ENCODE measurements at places on chromosomes 1 and 21.

GRCh38 chr1:189804352-189804751 is 673.3 kb downstream of the BRINP3 start:
- H3K27me3 ChIP-seq = no peaks in the 10 kb centered on the region
- H3K36me3 ChIP-seq = no peaks in the 10 kb centered on the region
- H3K4me1 ChIP-seq = no peaks in the 10 kb centered on the region
- H3K27ac ChIP-seq = no peak overlapping the region
- no peak for DNase-seq

GRCh38 chr1:165162671-165163241 is 193.8 kb downstream of the LMX1A start:
- no peaks in the 10 kb centered on the region for H3K4me1 ChIP-seq
- no peaks in the 10 kb centered on the region for H3K36me3 ChIP-seq
- peak; percentile 63 for DNase-seq
- H3K27ac ChIP-seq = no peak overlapping the region
- no peaks in the 10 kb centered on the region for H3K27me3 ChIP-seq

GRCh38 chr1:47618222-47618720 is 180.4 kb downstream of the FOXD2 start:
- DNase-seq = no peak
- no peaks in the 10 kb centered on the region for H3K4me1 ChIP-seq
- H3K27me3 ChIP-seq = no peaks in the 10 kb centered on the region

DNA sequence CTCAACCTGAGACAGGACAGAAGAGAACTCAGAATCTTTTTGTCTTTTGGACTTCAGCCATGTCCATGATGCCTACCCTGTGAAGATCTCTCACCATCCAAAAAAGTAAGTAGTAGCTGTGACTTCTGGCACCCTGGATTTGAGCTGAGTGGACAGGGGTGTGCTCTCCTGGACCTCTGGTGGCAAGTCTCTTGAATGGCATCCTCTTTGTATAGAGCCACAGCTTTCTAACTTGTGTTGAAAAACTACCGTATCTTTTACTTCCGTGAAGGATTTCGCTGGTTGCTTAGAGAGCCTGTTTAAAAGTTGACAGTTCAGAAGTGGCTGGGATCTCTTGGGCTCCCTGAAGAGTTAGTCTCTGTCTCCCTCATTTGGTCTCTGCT is 1.8 kb downstream of the MFN2 start:
- no peak for DNase-seq
- H3K4me1 ChIP-seq = no peaks in the 10 kb centered on the region
- no peak overlapping the region for H3K27ac ChIP-seq

- H3K27me3 ChIP-seq = peaks cover 70% of the 10 kb centered on the region
- H3K4me1 ChIP-seq = no peaks in the 10 kb centered on the region
- H3K36me3 ChIP-seq = no peaks in the 10 kb centered on the region
- no peak for DNase-seq
- H3K27ac ChIP-seq = no peak overlapping the region
Measured at GRCh38 chr1:118978914-118979701, 9.0 kb downstream of the TBX15 start.

DNA sequence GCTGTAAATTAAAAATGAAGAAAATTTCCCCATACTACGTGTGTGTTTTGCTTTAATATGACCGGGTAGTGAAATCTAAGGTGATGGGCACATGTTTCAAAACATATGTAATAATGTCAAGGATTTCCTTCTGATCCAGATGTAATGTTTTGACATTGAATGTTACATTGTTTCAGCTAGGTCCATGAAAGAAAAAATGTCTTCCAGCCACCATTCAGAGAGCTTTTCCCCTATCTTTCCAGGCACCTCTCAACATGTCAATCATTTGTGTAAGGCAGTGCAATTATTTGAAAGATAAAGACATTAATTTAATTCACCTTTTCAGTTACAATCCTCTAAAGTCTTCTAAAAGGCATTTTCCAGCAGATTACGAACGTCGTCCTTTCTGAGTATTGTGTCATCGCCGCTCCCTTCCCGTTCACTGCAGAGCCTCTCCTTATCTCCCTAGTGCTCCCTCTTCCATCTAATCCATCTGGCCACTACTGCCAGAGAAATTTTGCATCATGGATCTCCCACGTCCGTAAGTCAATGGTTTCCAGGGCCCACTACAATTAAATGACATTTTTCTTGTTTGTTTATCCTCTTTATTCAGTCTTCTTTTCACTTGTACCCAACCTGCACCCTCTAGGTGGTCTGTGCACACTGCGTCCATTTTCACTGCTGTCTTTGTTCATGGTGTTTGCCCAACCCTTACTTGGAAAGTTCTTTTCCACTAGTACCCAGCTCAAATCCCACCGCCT is 1.3 kb upstream of the VAMP3 start:
- H3K27ac ChIP-seq = no peak overlapping the region
- H3K4me3 ChIP-seq = no peak overlapping the region
- no peak for DNase-seq

GRCh38 chr1:235277709-235278108 is 50.3 kb downstream of the ARID4B start:
- no peak overlapping the region for H3K4me3 ChIP-seq
- no peaks in the 10 kb centered on the region for H3K36me3 ChIP-seq
- H3K27me3 ChIP-seq = no peaks in the 10 kb centered on the region
- DNase-seq = no peak
- H3K27ac ChIP-seq = no peak overlapping the region

- H3K4me3 ChIP-seq = peak overlapping the region; percentile 2
- peaks cover 5% of the 10 kb centered on the region for H3K36me3 ChIP-seq
- peak overlapping the region; percentile 39 for H3K27ac ChIP-seq
Measured at GRCh38 chr1:243738020-243738419, 112.0 kb downstream of the AKT3 start.

DNA sequence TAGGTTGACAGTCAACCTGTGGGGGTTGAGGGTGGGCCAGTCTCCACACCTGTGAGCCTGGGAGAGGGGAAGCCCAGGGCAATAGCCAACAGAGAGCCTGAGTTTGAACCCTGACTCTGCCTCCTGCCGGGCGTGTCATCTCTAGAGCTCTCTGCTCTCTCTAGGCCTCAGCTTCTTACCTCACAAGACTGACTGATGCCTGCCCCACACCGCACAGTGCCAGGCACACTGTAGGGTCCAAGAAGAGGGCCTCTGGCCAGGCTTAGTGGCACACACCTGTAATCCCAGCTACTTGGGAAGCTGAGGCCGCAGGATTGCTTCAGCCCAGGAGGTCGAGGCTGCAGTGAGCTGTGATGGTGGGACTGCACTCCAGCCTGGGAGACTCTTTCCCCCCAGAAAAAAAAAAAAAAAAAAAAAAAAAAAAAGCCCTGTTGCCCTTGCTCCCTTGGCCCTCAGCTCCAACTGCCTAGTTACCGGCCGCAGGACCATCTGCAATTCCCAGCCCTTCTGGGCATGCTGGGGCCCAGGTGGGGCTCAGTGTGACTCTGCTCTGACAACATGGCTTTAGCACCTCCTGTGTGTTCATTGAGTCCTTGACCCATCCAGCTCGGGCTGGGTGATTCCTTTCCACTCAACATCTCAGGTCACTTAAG is 25.1 kb downstream of the GRHL3 start:
- peak overlapping the region; percentile 58 for H3K4me3 ChIP-seq
- no peak for DNase-seq
- peaks cover 2% of the 10 kb centered on the region for H3K4me1 ChIP-seq
- no peak overlapping the region for H3K27ac ChIP-seq
- no peaks in the 10 kb centered on the region for H3K27me3 ChIP-seq

DNA sequence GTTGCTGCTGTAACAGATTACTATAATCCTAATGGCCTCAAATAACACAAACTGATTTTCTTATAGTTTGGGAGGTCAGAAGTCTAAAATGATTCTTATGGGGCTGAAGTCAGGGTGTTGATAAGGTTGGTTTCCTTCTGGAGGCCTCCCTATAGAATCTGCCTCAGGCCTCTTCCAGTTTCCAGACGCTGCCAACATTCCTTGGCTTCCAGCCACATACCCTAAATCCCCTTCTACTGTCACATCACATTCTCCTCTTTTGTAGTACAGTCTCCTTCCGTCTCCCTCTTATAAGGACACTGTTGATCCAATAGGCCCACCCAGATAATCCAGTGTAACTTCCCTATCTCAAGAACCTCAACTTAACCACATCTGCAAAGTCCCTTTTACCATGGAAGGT is 145.3 kb upstream of the NCAM2 start:
- no peak for DNase-seq
- peaks cover 2% of the 10 kb centered on the region for H3K36me3 ChIP-seq
- H3K4me3 ChIP-seq = no peak overlapping the region
- no peaks in the 10 kb centered on the region for H3K27me3 ChIP-seq

GRCh38 chr1:173937062-173937461 is 19.9 kb upstream of the SERPINC1 start:
- no peak overlapping the region for H3K27ac ChIP-seq
- DNase-seq = no peak
- no peak overlapping the region for H3K4me3 ChIP-seq
- no peaks in the 10 kb centered on the region for H3K27me3 ChIP-seq
- peaks cover 39% of the 10 kb centered on the region for H3K36me3 ChIP-seq

DNA sequence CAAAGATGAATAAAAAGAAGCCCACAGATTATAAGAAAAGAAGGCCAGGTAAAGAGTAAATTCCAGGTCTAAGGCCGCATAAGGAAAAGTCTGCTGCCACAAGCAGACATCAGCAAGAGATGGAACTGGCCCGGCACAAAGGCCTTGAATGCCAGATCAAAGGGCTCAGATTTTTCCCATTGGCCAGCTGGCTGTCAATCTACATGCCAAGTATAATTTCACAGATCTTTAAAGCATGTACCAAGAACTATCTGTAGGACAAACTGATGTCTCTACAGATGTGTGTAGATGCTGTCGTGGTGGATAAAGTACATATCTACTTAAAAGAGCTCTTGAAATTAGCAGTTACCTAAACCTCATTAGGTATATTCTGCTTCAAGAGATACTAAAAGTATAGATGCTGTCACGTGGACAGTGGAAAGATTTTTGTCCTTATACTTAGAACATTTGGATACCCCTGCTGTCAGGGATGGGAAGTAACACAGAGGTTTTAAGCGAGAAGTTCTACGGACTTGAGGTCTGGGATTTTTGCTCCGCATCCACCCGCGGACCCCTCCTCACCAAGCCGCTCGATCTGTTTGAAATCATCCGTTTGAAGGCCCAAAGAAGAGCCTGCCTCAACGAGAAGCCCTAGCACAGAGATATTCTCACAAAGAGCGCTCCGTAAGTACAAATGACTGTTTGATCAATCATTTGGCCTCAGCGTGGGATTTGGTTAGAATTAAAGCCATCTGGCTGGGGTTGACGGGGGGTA is 10.1 kb downstream of the GLIS1 start:
- H3K4me3 ChIP-seq = no peak overlapping the region
- no peaks in the 10 kb centered on the region for H3K36me3 ChIP-seq
- no peak for DNase-seq
- H3K27me3 ChIP-seq = no peaks in the 10 kb centered on the region
- 0 out of 2 replicates have a peak, but pooled peaks cover 2% of the 10 kb centered on the region for H3K4me1 ChIP-seq
- no peak overlapping the region for H3K27ac ChIP-seq

DNA sequence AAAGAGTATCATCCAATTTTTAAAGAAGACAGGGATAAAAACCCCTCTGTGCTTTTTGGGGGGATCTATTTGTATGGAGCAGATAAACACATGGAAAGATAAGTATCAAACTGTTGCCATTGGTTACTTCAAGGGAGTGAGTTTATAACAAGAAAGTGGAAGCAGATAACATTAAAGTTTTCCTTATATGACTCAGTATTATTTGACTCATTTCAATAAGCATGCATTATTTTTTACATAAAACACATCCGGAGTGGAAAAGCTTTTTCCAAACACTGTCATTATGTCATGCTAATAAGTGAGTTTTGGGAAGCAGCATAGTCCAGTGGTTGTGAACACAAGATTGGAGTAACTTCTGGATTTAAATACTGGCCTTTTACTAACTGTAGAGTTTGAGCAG is 452.2 kb downstream of the LTN1 start:
- no peak overlapping the region for H3K27ac ChIP-seq
- no peaks in the 10 kb centered on the region for H3K36me3 ChIP-seq
- no peaks in the 10 kb centered on the region for H3K27me3 ChIP-seq
- DNase-seq = no peak
